ENCODE measurements at places on chromosomes 6 and 20. TPM values are rescaled to one million over a fixed set of nuclear protein-coding genes. Genes with fewer than 3 reads are reported as not detected.

CHMP4B gene
- 37.6 TPM for total RNA-seq

KLHDC3 gene
- total RNA-seq = 94.5 TPM

CST4 gene
- total RNA-seq = not detected

CTAGE9 gene
- not detected for total RNA-seq

MCM9 gene
- total RNA-seq = 12.7 TPM

PSORS1C1 gene
- total RNA-seq = under 0.01 TPM

PBOV1 gene
- not detected for total RNA-seq

PPIL6 gene
- 4.8 TPM for total RNA-seq

C6orf52 gene
- total RNA-seq = 0.46 TPM

PPP1R14C gene
- total RNA-seq = 0.15 TPM

FAM184A gene
- 0.31 TPM for total RNA-seq

ZNF165 gene
- 0.36 TPM for total RNA-seq

CCN6 gene
- total RNA-seq = not detected

RHAG gene
- not detected for total RNA-seq

CRIP3 gene
- total RNA-seq = not detected
